ENCODE measurements at places on chromosomes 7 and 10.
A peak's percentile ranks its signal among the peaks of the same experiment; 100 is the strongest.

GRCh38 chr10:61842755-61843497, 58.6 kb upstream of the ARID5B start:
- DNase-seq, result peak; percentile 31

GRCh38 chr10:101969412-101969922, 86.5 kb downstream of the ARMH3 start:
- DNase-seq, result no peak

- no peak for DNase-seq
Measured at GRCh38 chr7:231030-231857, 38.9 kb downstream of the FAM20C start.

GRCh38 chr10:103895411-103896186, 22.4 kb downstream of the STN1 start:
- peak; percentile 59 for DNase-seq

- no peak for DNase-seq
Measured at GRCh38 chr7:120227255-120227654, 45.7 kb upstream of the KCND2 start.

DNA sequence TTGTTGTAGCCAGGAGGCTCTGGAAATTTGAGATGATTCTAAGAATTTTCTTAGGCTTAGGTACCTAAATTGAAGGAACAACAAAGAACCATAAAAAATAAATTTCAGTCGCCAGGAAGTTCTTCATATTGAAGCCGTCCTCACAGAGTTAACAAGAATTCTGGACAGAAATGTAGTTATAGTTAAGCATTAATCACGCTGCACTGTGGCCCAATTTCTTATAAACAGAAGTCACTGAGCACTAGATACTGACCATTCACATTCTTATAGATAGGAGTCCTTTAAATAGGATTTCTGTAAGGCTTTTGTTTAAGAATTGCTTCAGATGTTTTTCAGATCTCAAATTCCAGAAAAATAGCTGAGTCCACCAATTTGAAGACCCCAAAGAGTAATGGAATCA, 256.2 kb upstream of the PITRM1 start:
- DNase-seq, result no peak

DNA sequence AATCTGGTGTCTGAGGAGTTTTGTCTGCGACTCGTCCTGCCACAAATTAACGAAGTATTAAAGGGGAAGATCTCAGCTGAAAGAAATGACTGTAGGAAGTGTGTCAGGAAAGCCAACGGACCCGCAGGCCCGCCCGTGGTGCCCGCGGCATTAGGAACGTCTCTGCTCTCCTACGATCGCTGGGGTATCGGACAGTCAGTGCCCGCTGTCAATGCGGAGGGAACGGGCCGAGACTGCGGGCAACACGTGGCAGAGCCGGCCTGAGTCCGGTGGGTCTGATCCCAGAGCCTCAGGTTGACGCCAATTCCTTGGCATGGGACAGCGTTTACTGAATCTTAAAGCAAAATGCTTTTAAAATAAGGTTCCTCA, 128.7 kb downstream of the KBTBD2 start:
- no peak for DNase-seq

DNA sequence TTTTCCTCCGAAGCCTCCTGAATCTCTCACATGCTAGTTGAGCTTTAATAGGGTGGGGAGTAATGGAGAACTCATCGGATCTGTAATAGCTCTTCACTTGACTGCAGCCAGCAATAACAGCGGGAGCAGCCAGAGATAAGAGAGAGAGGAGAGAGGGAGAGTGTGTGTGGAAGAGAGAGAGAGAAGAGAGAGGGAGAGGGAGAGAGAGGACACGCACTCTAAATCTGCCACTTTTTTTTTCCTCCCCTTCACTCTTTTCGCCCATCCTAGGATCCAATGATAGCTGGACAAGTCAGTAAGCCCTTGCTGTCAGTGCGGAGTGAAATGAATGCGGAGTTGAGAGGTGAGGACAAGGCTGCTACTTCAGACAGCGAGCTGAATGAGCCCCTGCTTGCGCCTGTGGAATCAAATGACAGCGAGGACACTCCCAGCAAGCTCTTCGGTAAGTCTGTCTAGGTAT, 107.9 kb downstream of the POU6F2 start:
- DNase-seq, result no peak

GRCh38 chr10:88082391-88082790, 219.0 kb downstream of the PTEN start:
- DNase-seq, result no peak

DNA sequence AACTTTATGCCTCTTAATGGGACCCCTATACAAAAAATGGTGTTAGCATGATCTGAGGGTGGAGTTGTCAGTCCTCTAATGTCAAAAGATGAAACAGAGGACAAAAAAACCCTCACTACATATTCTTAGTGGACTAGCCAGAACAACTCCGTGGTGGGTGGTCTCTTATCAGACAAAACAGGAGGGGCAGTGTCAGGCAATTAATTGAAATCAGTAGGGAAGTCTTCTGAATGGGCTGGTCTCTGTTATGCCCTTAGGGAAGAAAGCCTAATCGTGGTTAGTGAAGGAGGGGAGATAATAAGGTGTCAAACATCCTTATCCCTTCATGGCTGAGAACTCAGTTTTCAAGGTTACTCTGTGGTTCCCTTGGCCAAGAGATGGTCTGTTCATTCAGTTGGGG, 909.4 kb downstream of the GRID1 start:
- no peak for DNase-seq

DNA sequence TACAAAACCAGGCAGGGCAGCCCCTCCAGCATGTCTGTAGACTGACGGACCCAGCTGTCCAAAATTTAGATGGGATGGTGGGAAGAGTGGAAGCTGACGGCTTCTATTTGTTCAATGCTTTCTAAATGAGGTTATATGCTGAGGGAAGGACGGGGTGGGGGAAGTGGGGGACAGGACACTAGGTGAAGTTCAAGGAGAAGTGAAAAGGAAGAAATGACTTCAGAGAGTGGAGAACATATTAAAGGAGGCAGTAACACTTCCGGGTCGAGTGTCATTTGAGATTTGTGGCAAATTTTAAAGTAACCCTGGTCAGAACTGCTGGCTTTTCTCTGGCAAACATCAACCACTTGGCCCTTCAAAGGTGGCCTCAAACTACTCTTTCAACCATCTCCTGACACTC, 9.4 kb downstream of the PIP4K2A start:
- DNase-seq, result no peak

GRCh38 chr10:11898372-11899066, 75.4 kb downstream of the PROSER2 start:
- DNase-seq, result peak; percentile 19

DNA sequence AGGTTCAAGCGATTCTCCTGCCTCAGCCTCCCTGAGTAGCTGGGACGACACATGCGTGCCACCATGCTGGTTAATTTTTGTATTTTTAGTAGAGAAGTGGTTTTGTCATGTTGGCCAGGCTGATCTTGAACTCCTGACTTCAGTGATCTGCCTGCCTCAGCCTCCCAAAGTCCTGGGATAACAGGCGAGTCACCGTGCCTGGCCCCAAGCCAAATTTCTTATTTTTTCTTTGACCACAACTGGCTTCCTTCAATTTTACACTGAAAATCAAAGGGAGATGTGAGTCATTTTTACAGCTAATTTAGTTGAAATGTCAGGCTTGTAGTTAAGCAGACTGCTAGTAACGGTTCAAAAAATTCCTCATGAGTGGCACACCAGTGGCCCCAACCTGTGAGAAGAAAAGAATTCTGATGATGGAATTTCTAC, 7.8 kb downstream of the RNF216 start:
- DNase-seq, result peak; percentile 94

GRCh38 chr7:140673063-140673773, 473 bp downstream of the ADCK2 start:
- DNase-seq, result peak; percentile 13

GRCh38 chr7:32036557-32036956, 33.6 kb downstream of the PDE1C start:
- DNase-seq, result no peak

DNA sequence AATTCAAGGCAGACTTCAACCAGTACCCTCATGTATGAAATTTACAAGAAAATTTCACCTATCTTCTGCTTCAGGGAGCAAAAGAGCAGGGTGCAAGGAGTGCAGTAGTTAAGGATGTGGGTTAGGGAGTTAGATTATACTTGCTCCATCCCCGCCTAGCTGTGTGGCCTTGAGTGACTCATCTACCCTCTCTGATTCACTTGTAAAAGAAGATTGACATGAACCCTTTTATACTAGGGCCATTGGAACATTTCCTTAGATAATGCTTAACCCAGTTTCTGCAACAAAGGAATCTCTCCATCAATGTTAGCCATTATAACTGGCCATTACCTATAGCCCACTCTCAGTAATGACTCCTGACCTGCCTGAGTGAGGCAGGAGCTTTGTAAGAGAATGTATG, 10.2 kb upstream of the HSPA12A start:
- no peak for DNase-seq

- DNase-seq, result no peak
Measured at GRCh38 chr10:61529208-61529607, 76.0 kb upstream of the TMEM26 start.

DNA sequence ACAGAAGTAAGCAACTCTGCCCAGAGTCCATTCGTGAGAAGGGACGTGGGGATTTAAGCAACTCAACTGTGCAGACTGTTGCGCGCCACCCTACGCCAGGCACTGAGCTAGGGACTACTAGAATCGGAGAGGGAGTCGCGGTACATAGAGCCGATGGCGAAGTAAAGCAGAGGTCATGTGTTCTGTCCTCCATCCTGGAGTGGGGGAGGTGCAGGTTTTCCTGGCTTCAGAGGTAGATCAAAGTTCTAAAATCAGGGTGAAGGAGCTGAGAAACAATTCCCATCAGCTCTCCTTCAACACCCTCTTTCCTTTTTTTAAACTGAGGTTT, 23.2 kb downstream of the SLC35G1 start:
- DNase-seq, result no peak

DNA sequence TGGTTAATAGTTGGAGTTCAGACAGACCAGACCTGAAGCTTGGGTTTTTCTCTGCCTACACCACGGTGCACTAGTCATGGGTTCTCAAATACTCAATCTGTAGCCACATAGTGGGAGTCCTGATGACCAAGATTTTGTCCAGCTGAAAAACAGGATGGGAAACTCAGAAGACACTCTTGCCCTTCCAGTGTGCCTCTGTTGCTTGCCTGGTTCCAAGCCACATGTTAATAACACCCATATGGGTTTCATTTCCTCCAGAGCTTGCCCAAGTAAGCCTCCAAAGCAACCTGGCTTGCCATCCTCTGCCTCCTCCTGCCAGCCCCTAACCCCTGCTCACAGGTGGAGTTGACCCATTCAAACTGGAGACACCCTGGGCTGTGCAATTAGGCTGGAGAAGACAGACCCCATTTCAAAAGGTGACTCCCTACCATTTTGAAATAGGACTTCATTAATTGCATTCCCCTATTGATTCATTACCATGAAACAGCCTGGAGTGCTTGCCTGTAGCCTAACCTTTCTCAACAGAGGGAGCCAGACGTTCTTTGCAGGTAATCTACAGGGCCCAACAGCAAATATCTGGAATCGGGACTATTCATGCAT, 108.0 kb upstream of the HABP2 start:
- DNase-seq, result no peak

DNA sequence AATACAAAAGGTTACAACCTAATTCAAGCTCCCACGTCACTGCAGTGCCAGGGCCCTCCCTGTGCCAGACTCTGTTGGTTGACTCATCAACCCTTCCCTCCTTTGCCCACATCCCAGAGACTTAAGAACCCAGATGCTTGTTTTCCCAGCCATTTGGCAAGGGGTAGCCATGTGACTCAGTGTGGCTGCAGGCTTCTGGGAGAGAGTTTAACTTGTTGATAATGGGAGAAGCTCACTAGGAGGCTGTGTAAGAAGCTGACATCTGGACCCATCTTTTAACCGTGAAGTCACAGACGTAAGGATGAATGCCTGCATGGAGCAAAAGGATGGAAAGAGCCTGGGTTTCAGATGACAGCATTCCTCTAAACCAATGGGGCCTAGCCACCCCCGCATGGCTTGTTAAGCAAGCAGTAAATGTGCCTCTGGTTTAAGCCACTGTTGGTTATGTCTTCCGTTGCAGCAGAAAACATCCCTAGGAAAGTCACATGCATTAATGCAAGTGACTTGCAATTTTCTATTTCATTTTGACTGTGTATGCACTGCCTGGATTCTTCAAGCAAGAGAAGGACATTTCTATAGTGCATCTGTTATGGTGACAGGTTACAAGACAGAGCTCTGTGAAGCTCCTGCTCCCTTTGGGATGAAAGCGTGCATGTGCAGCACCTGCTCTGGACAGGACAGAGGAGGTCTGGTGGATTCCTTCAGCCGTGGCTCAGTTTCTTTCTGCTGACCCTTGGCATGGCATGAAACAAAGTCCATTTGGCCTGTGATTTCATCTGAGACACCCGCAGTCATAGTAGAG, 57.5 kb upstream of the CREB5 start:
- peak; percentile 48 for DNase-seq

DNA sequence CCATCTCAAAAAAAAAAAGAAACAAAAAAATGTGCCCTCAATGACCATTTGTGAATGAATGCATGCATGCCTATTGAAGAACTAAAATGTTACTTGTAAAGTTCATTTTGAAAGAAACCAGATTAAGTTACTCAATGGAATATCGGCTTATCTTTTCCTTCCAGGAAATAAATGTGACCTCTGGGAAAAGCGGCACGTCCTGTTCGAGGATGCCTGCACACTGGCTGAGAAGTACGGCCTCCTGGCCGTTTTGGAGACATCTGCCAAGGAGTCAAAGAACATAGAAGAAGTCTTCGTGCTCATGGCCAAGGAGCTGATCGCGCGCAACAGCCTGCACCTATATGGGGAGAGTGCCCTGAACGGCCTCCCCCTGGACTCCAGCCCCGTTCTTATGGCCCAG, 21.9 kb downstream of the RAB19 start:
- no peak for DNase-seq

- no peak for DNase-seq
Measured at GRCh38 chr10:19373988-19374387, 325.4 kb downstream of the MALRD1 start.

DNA sequence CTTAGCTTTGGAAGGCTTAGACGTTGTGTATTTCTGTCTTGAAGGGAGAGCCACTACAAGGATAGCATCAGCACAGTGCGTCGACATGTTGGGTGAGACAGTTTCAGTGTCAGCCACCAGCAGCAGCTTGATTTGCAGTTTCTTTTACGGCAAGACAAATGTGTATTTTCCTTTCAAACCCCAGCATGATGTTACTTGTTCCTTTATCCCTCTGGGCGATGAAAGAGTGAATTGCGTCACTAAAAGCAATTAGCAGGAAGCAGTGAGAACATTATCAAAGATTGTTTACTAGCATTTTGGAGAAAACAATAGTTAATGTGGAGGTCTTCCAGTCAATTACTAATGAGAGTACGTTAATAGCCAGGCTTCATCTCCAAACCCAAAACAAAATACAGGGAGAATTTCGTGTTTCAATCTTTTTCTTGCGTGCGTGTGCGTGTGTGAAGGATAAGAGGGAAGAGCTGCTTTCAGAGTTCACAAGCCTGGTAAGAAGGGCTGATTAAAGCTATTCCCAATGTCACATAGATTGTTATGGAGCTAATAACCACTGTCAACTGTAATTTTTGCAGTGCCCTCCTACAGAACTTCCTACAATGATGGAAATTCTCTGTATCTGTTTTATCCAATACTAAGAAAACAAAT, 157.1 kb upstream of the AOAH start:
- DNase-seq, result no peak

GRCh38 chr7:118259115-118259514, 34.6 kb downstream of the ANKRD7 start:
- no peak for DNase-seq
